C1 segment of cervical spinal cord (tissue), 14 donors: ENCODE measurements at places on chromosomes 3 and 15.
A peak's percentile ranks its signal among the peaks of the same experiment; 100 is the strongest.

- DNase-seq = peak; percentile 1
Measured at GRCh38 chr15:31887246-31887645, 143.1 kb upstream of the CHRNA7 start.

DNA sequence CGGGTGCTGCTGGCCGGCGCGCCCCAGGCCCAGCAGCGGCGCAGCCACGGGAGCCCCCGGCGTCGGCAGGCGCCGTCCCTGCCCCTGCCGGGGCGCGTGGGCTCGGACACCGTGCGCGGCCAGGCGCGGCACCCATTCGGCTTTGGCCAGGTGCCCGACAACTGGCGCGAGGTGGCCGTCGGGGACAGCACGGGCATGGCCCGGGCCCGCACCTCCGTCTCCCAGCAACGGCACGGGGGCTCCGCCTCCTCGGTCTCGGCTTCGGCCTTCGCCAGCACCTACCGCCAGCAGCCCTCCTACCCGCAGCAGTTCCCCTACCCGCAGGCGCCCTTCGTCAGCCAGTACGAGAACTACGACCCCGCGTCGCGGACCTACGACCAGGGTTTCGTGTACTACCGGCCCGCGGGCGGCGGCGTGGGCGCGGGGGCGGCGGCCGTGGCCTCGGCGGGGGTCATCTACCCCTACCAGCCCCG is 777 bp downstream of the LOXL1 start:
- DNase-seq = peak; percentile 25

DNA sequence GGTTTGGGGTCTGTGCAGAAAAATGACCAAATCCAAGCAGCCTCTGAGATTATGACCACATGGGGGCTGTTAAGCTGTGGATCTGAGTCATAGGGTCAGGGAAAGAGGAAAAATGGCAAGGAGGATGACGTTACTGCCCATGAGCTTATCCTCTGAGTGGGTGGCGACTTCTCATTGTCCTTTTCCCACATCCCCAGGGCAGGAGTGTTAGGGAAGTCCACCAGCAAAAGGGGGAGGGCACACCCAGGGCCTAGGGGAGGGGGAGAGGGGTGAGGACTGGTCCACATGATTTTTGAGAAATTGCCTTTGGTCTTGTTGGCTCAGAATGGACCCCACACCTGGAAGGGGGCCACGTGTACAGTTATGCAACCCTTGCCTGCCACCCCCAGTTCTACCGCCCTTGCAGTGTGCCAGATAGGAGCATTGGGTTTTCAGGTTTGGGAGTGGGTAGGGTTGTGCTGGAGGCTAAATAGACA is 2.6 kb downstream of the CD276 start:
- no peak for DNase-seq

DNA sequence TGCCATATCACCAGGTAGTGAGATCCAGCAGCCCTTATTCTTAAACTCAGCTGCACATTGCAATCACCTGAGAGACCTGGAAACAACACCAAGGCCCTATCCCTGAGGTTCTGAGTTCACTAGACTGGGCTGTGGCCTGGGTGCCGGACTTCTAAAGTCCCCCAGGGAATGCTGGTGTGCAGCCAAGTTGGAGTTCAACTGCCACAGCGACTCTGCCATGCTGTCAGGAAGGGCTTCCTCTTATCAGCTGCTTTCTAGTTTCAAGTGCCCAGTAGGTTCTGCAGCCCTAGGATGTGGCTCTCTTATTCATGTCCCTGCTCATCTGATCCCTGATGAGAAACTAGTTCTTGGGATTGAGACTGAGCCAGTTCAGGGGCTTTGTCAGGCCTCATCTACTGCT is 47.8 kb downstream of the ACAA1 start:
- no peak for DNase-seq

DNA sequence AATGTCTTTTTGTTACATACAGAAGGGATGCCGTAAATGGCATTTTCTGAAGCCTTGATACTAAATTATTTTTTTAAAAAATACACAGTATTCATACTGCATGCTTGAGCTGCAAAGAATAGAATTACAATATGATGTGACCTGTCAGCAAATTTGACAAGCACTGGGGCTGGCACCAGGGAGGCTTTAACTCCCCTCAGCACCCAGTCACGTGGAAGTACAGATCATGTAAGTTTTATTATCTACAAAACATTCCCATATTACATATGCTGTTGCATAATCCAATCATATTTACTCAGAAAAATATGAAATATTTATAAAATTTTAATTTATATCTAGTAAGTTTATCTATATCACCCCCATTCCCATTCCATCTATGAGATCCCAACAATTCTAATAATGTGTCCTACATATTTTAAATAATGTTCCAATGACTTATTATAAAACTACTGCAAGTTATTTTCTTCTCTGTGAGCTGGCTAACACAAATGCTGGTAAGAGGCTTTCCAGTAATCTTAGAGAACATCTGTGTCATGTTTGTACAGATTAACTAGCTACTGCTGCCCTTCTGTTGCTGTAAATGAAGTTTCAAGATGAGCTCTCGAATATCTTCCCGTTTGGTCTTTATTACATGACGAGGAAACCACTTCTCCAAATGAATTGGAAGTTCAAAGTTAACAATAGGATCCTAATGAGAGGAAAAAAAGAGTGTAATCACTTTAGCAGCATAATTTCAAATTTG is 5.2 kb upstream of the IMPG2 start:
- no peak for DNase-seq

- no peak for DNase-seq
Measured at GRCh38 chr3:112789787-112790186, 56.9 kb downstream of the CD200R1L start.

- no peak for DNase-seq
Measured at GRCh38 chr3:142530296-142530695, 48.2 kb downstream of the ATR start.

DNA sequence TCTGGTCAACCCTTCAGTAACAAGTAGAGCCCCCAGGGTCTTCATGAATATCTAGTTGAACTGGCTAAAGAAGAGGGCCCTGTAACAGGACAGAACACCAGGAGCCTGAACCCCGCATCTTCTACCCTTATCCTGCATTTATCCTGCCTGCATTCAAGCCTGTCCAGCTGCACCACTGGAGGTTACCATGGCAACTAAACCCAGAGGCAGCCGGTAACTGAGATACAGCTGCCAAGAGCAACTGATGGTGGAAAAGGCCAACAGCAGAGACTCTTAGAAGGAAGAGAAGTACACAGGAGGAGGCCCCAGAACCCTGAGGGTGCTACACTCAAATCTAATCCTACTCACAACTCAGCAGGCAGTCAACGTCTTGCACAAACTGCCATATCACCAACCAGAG is 3.7 kb upstream of the PRKAR2A start:
- no peak for DNase-seq

DNA sequence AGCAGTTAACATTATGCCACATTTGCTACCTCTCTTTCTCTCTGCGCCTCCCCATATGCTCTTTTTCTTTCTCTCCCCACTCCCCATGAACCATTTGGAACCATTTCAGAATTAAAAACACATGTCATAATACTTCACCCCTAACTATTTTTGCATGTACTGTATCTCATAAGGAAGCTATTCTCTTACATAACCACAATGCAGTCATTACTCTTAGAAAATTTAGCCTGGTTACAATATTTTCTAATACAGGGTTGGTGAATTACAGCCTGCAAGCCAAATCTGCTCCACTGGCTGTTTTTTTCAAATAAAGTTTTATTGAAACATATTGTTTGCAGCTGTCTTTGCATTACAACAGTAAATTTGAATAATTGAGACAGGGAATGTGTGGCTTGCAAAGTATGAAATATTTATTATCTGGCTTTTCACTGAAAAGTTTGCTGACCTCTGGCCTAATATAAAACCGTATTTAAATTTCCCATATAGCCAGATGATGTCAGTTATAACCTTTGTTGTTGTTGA is 62.8 kb downstream of the SGO1 start:
- no peak for DNase-seq

GRCh38 chr3:136546720-136547119 is 205.5 kb downstream of the STAG1 start:
- DNase-seq = no peak

DNA sequence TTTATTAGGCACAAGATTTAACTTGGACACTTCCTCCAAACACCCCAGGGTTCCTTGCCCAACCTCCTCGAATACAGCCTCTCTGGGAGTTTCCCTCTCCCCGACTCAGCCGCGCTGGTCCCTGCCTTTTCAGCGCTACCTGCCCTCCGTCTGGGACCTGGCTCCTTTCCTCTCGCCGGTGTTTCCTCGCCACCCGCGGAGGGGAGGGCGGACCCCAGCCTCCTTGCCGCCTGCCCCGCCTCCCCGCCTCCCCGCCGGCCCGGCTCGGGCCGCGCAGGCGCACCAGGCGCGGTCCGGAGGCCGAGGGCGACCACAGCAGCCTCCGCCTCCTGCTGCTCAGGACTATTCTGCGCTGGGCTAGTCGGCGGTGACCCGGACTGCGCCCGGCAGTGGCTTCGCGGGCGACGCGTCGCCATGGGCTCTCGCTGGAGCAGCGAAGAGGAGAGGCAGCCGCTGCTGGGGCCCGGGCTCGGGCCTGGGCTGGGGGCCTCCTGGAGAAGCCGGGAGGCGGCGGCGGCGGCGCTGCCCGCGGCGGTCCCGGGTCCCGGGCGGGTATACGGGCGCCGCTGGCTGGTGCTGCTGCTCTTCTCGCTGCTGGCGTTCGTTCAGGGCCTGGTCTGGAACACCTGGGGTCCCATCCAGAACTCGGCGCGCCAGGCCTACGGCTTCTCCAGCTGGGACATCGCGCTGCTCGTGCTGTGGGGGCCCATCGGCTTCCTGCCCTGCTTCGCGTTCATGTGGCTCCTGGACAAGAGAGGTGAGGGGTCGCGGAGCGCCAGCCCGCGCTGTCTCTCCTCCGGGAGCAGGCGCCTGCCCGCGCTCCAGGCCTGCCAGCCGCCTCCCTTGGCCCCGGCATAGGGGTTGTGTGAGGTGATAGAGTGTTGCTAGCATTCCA is at the start of gene SLC49A4:
TSS of gene SLC49A4 (plus strand) at position 291 of the 895 bp plus-strand sequence. CDS start at position 415, 124 bp downstream.
- DNase-seq = no peak
